RWPE2 (cell line): ENCODE measurements at places on chromosomes 6 and 20.

DNA sequence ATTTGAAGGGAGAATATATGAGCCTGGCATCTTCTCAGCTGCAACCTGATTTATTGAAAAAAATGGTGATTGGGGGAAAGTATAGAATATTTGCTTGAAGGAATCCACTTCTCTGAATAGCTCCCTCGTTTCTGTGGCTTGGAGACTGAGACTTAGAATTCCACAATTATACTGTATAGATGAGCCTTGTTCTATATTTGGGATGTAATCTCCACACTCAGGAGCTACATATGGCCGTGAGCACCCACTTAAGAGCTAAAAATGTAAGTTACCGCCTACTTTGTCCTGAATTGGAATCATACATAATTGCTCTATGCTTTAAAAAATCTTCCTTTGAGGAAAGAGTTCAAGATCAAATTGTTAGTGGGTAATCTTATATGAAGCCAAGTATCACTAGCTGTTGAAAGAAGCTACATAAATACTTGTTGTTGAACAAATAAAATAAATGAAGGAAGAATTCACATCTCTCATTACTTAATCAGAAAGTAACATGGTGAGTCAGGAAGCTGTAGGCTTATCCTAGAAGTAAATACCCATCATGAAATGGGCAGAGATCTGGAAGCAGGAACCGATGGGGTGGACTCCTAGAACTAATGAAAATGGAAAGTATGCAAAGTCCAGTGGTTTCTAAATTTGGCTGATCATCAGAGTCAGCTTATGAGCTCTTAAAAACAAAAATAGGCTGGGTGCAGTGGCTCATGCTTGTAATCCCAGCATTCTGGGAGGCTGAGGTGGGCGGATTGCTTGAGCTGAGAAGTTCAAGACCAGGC, 254.3 kb downstream of the SOX4 start:
- DNase-seq = no peak

DNA sequence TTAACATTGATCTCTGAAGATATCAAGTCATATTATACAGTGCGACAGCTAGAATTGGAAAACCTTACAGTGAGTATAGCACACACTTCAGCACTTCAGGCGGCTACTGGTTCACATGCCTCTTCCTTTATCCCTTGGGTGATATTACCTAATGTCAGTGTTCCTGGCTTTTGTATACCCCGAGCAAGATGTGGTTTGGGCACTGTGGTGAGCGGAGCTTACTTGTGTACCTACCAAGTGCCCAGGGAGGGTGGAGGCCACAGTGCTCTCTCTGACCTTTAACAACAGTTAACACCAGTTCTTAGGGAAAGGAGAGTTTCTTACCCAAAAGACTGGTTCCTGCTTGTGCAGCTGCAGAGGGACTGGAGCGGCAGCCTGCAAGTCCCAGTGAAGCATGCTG, 64.4 kb downstream of the PTPN1 start:
- peak; percentile 64 for DNase-seq

GRCh38 chr6:126665551-126665950, 325.6 kb downstream of the CENPW start:
- DNase-seq = no peak

- peak; percentile 91 for DNase-seq
These were observed 290.3 kb upstream of the STXBP5 start for GRCh38 chr6:146913842-146914488.

DNA sequence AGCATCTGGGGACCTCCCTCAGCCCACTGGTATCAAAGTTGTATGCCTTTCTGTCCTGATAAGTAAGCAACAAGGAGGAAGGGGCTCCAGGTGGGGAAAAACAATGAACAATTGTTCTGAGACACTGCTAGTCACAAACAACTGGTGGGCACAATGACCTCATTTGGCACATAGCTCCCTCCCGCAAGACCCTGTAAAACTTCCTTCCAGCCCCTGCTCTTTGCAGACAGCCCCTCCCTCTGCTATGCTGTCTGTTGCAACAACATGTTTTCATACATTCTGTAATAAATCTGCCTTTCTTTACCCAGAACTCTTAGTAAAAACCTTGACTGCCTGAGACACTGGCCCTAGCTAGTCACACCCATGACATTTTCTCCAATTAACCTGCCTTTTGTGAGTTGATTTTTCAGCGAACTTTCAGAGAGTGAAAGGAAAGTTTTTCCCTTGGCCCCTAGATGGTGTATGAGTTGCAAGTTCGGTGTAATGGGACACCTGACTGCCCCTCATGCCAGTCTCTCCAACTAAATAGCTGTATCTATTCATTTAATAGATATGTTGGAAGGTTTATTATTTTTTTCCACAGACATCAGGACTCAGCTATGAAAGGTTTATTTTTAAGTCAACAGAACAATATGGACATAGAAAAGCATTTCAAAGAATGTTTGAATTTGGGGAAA, 142.3 kb upstream of the SLC22A16 start:
- no peak for DNase-seq

DNA sequence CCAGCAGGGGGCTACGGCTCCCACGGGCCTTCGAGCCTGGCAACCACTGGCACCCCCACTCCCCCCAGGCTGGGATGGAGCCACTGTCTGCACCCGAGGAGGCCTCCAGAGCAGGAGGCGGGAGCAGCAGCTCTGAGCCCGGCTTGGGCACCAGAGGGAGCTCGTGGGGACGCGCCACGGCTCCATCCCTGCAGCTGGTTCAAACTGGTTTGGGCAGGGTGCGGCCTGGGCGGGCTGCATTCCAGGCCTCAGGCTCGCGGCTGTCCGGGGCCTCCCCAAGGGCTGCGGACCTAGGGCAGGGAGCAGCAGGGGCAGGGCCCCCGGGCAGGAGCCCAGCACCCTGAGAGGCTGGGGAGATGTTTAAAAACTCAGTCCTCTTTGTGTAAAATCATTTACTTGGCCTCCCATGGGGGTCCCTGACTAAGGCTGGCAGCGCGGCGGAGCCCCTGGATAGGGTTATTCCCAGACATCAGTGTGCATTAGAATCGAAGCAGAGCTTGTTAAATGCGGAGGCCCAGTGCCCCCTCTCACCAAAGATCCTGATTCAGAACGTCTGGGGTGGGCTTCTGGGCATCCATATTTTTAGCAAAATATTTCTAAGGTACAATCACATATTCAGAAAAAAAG, 4.1 kb upstream of the BCAS4 start:
- peak; percentile 99 for DNase-seq

GRCh38 chr6:32113386-32114352, 4.5 kb upstream of the TNXB start:
- DNase-seq = no peak

DNA sequence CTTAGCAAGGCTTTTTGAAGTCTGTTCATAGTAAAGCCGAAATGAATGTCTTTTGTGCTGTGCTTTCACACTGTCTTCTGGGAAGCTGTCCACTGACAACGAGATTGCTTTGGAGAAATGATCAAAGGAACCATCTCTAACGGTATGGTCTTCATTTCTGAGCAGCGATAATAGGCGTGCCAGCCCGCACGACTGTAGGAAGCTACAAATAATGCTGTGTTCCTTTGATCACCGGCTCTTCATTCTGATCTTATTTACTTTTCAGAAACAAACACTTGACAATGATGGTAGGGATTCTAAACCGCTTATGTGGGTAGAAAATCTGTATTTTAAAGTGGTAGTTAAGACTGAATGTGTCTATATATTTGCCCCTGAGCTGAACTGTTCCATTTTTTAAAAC, 306.6 kb upstream of the EXOC2 start:
- no peak for DNase-seq

GRCh38 chr6:74749211-74750147, 456.4 kb downstream of the COL12A1 start:
- DNase-seq = no peak

GRCh38 chr20:39381595-39381994, 419.5 kb downstream of the DHX35 start:
- DNase-seq = no peak

DNA sequence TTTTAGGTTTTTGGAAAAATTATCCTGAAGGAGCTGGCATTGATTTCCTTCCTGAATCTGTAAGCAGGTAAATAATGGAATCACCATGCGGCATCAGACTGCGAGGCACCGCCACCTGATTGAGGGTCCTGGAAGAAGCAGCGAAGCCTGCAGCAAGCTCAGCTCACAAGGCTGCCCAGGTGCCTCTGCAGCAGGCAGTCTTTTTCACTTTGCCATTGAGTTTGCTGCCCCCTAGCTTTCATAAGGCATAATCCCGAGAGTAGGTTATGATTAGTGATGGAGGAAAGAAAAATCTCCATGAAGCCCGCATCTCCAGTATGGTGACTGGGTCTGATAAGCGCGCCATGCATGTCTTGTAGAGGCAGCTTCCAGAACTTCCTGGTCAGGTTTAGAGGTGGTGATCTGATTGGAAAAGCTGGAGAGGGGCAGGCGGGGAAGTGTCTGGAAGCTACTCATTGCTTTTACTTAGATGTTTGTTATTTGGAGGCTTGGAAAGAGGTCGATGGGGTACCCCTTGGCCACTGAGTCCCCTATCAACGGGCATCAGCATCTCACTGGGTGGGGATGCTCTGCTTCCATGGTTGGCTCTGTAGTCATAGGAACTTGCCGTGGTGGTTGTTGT, 26.7 kb downstream of the IYD start:
- no peak for DNase-seq

GRCh38 chr6:169639653-169640278, 62.1 kb downstream of the WDR27 start:
- DNase-seq = no peak

GRCh38 chr20:48155268-48155667, 370.0 kb upstream of the SULF2 start:
- no peak for DNase-seq
